ENCODE measurements at places on chromosomes 7 and 10.

DNA sequence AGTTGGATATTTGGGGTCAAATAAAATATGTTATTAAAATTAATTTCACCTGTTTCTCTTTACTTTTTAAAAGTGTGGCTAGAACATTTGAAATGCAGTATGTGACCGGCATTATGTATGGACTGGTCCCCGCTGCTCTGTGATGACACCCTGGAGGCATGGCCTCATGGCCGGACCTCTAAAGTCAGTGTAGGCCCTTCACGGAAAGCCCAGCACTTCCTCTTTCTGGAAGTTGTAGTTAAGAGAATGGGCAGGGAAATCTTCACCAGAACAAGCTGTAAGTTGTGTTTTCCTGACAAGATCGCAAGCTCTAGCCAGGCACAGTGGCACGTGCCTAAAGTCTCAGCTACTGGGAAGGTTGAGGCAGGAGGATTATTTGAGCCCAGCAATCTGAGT lies 38.3 kb upstream of the SRGN start:
- DNase-seq, result no peak

DNA sequence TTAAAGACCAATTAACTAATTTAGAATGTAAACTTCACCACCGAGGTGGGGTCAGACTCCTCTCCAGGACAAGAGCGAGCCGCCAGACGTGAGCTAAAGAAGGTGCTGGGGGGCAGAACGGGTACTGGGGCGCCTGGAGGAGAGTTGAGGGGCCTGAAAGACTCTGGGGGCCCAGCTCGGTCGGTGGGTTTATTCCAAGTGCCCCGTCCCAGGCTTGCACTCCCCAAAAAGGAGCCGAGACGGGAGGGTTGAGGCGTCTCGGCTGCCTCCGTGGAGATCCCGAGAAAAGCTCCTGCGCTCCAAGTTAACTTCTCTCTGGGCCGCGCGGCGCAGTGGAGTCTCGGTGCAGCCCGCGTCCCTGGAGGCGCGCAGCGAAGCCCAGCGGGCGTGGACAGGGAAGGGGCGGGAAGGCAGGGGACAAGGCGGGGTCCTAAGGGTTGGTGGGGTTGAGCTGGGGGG lies 553.3 kb downstream of the TFEC start:
- DNase-seq, result peak; percentile 69

- peak; percentile 44 for DNase-seq
Observed at GRCh38 chr7:106947244-106947728, 82.2 kb downstream of the PIK3CG start.

DNA sequence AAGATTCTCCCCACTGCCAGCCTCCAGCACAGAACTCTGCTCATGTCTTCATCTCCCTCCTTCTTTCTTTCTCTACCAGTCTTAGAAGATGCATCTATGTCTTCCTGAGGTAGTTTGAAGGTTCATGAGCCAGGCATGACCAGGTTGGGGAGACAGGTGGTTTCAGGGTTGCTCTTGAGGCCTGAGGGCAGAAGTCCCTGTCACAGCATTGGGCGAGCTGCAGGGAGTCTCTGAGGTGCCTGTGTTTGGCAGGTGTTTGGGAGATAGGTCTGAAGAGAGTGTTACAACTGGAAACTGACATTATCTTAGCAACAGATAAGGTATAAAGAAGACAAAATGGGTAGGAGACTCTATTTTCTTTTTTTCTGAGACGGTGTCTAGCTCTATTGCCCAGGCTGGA lies 18.7 kb downstream of the PRSS2 start:
- no peak for DNase-seq

DNA sequence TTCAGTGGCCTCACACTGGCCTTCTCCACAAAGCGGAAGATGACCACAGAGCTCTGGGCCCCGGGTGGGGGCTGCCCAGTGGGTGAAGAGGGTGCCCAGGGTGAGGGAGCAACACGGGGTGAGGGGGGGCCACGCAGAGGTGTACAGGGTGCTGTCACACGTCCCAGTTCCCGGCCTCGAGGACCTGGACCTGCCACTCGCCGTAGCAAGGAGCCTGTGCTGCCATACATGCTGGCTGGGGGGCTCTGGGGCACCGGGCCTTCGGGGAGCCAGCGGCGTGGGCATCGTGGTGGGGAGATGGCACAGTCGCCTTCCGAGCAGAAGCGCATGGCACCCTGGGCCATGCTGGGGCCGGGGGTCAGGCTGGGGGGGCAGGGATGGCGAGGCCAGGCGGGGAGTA lies 1.9 kb downstream of the PSD start:
- DNase-seq, result no peak

- no peak for DNase-seq
Observed at GRCh38 chr10:117936141-117936540, 110.6 kb downstream of the RAB11FIP2 start.

DNA sequence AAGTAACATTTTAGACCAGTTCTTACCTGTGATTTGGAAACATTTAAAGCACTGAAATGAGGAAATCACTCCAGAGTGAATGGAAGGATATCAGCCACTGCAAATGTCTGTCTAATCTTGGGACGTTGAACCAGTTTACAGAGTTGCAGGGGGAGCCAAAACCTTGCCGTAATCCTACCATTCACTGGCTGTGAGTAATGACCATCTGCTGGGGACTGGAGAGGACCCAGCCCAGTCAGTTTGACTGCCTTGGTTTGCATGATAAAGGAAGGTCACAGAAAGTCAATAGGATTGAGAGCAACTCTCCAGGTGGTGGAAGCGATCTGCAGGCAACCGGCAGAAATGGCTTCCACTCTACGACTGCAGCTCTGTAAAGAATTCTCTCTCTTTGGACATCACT lies 167.2 kb downstream of the AKR1D1 start:
- no peak for DNase-seq

DNA sequence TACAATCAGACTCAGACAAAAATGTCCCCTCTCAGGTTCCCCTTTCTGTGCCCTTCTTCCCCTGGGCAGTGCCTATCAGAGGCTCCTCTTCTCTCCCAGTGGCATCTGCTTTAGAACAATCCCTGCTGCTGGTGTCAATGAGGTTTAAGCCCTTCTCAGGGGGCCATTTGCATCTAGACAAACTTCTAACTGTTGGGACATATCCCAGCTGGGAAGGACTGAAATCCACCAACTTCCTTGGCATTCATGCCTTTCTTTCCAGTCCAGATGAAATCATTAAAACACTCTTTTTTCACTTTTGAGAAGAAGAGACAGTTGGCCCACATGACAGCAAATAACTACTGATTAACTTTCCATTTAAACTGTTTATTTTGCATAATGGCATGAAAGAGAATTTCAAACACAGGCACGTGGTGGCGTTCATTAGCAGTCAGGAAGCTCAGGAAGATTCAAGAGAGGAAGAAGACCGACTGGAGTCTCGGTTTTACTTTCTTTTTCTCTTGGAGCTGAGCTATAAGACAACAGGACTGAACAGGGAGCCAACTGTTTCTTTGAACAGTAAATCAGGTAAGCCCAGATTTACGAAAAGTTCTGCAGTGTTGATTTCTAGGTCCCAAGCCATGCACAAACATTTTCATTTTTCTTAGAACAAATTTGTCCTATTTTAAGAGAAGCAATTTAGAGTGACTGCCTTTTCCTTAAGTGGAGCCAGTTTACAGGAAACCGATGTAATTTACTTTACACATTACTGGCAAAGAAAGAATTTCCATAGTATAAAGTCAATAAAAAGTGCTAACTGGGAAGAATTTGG lies at the start of gene GIMAP2:
GIMAP2 (plus strand) TSS at position 488 of the 811 bp plus-strand sequence. CDS start 1,354 bp downstream, outside the sequence.
- DNase-seq, result no peak

- no peak for DNase-seq
Observed at GRCh38 chr7:154568346-154568745, 434.6 kb downstream of the PAXIP1 start.
